ENCODE measurements at places on chromosomes 5 and 9. TPM values are rescaled to one million over a fixed set of nuclear protein-coding genes. Genes with fewer than 3 reads are reported as not detected.

ZNF883 gene
- 8.1 TPM for total RNA-seq

FLT4 gene
- not detected for total RNA-seq

RHOBTB3 gene
- total RNA-seq: 286 TPM

WDR55 gene
- total RNA-seq: 26.5 TPM

FOXD4L3 gene
- total RNA-seq: not detected

HARS2 gene
- total RNA-seq: 29.6 TPM

ANGPTL2 gene
- total RNA-seq: 11.5 TPM

FRRS1L gene
- 0.05 TPM for total RNA-seq

NEUROG1 gene
- total RNA-seq: not detected

ASTN2 gene
- total RNA-seq: 4.3 TPM

DPH7 gene
- total RNA-seq: 25.5 TPM

STPG3 gene
- not detected for total RNA-seq

RNF130 gene
- total RNA-seq: 45.5 TPM

ZNF879 gene
- 0.47 TPM for total RNA-seq

MLANA gene
- not detected for total RNA-seq

TCF7 gene
- total RNA-seq: 5.2 TPM

SLC34A1 gene
- 0.02 TPM for total RNA-seq

- DNase-seq: no peak
Measured at GRCh38 chr5:173913686-173914321, 25.7 kb downstream of the CPEB4 start.

GRCh38 chr5:50964746-50965653 is 298.6 kb downstream of the PARP8 start:
- no peak for DNase-seq

- DNase-seq: no peak
Measured at GRCh38 chr5:136992796-136993489, 506.2 kb downstream of the SPOCK1 start.

GRCh38 chr5:38267372-38267771 is 9.0 kb downstream of the EGFLAM start:
- no peak for DNase-seq

DNA sequence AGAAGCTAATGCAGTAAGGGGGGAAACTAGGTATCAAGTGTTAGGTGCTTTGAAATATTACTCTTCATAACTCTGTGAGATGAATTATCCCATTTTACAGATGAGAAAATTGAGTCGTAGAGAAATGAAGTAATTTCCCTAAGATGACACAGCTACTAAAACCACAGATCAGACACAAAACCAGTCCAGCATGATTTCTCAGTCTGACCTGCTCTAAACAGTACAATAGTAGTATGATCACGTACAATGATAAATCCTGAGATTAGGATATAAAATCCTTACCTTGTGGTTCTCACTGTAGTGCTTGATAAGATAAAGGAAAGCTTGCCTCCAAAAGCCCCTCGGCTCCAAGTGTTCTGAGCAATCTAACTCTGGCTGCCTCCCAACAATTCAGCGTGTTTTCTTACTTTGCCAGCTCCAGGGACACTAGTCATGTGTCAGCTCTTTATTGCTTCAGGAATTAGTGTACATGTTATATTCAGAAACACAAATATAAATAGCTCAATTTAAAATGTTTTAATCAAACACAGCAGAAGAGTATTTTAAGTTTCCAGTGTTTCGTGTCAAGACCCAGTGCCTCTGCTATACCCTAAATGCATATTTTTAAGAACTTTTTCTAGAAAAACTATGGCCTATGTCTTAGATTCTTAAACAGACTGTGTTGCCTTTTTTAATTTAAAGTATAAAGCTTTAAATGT is 243.6 kb downstream of the DENND1A start:
- DNase-seq: no peak

- DNase-seq: no peak
Measured at GRCh38 chr9:33388110-33388994, 14.0 kb downstream of the AQP7 start.

- peak; percentile 10 for DNase-seq
Measured at GRCh38 chr5:90747175-90747574, 188.6 kb downstream of the ADGRV1 start.

GRCh38 chr9:126612813-126613641 is 701 bp upstream of the LMX1B start:
- no peak for DNase-seq

DNA sequence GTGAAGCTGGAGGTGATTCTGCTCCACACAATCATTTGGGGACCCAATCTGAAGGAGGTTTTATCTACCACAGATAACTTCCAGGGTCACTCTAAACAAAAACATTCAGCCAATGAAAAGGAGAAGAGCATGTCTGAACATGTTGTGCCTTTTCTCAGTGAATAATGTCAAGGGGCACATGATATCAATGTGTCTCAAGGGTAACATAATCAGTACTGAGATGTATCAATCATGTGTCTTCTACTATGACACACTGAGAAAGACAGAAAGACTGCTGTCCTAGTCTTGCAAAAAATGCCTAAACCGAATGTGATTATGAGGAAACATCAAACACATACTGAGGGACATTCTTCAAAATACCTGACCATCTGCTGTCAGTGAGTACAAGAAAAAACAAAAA is 25.4 kb upstream of the RASA1 start:
- no peak for DNase-seq

DNA sequence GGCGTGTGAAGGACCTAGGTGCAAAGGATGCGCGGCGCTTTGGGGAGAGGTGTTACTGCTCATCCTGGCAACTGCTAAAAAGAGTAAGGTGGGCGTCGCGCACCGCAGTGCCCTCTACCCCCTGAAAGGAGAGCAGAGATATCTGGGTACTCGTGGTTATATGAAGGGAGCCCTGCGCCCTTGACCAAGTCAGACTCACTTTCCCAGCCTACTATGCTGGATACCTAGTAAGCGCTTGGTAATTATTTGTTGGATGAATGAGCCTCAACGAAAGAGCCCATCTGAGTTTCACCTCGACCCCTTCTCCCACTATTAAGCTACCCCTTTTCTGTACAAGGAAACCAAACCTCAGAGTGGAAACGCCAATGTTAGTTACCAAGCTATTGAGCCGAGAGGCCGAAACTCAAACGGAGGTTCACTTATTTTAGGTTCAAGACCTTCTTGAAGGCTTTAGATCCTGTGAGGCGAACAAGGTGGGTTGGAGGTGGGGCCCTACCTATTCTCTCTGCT is 8.0 kb downstream of the LHX6 start:
- no peak for DNase-seq

DNA sequence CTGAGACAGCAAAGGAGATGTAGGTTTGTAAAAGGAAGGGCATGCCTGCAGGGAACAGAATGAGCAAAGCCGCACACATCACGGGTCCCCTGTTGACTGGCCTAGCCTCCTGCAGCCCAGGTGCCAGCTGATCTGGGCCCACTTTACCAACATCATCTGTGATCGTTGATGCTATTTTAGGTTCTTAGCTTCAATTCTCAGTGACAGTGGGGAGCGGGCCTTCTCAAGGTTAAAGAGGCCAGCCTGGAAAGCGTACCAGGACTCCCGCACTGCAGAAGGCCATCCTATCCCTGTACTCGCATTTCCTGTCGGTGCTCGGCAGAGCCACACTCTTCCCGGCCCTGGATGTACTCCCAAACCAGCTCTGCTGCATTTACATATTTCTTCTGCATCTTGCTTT is 213.5 kb upstream of the IRX1 start:
- DNase-seq: no peak

DNA sequence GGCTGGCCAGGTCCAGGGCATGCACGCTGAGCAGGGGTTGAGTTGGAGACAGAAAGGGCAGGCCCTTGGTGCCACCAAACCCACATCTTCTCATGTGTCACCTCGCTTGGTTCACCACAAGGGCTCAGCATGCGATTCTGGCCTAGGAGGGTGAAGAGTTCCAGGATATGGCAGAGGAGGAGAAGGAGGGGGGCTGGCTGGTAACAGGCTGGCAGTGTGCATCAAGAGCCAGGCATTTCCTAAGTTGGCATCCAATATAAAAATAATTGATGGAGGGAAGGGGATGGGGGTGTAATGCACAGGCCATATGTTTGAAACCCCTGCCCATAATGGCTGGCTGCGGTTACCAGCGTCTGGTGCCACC is 255.6 kb downstream of the NFIB start:
- peak; percentile 6 for DNase-seq

DNA sequence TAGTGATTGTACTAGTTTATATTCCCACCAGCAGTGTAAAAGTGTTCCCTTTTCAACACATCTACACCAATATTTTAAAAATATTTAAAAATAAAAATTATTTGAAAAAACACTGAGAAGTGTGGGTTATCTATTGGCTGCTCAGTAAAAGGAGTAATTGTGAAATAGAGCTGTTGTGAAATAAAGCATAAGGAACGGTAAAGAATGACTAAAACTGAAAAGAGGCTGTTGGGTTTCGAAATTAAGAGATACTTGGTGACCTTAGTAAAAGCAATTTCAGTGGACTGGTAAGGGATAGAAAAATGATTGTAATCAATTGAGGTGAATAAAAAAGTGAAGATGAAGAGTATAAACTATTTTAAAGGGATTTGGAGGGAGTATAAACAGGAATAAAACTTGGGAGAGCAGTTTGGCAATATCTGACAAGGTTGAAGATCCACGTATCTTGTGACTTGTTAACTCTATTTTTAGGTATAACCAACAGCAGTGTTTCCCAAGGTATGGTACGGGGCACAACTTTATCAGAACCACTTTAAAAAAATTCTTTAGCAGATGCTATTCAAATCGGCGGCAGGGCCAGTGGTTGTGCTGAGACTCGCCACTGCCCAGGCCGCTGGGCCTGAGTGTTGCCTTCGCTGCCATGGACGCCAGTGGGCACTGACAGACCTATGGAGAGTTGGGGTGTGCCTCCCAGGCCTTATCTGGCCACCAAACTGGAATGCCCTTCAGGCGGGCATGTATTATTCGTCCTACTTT is 63.3 kb downstream of the TMEM38B start:
- no peak for DNase-seq

- no peak for DNase-seq
Measured at GRCh38 chr9:27395484-27395921, 98.6 kb upstream of the EQTN start.

- peak; percentile 58 for DNase-seq
Measured at GRCh38 chr9:123996731-123997421, 14.7 kb upstream of the LHX2 start.

DNA sequence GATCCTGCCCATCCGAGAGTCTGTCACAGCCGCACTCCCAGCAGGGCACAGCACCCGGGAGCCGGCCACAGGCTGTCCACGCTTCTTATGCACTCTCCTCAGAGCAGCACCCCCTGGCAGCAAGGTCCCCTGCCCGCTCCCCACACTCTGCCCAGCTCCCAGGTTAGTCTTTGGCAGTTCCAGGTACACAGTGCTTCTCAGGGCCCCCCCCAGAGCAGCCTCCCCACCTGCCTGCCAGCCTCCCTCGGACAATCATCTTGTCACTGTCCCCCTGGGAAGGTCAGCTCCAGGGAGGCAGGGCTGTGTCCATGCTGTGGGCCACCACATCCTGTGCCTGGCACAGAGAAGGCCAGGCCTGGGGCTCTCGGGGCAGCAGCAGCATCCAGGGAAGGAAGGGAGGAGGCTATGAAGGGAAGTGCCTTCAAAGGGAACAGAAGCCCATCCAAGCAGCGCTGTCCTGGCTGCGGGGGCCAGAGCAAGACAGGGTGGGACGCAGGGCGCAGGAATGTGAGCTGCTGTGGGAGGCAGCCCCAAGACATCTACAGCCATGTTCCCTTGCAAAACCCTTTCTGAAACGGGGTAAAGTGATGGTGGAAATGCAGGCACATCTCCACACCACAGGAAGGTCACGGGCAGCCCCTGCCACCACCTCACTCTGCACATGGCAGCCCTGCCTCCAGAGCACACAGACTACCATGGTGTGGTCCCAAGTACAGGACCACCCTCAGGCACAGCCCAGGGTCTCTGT is 68.6 kb upstream of the ADAMTS2 start:
- no peak for DNase-seq

GRCh38 chr5:1019001-1019905 is 10.7 kb downstream of the NKD2 start:
- no peak for DNase-seq

- DNase-seq: no peak
Measured at GRCh38 chr5:2732850-2733249, 18.6 kb downstream of the IRX2 start.

- no peak for DNase-seq
Measured at GRCh38 chr5:112149727-112150126, 269.4 kb downstream of the EPB41L4A start.

DNA sequence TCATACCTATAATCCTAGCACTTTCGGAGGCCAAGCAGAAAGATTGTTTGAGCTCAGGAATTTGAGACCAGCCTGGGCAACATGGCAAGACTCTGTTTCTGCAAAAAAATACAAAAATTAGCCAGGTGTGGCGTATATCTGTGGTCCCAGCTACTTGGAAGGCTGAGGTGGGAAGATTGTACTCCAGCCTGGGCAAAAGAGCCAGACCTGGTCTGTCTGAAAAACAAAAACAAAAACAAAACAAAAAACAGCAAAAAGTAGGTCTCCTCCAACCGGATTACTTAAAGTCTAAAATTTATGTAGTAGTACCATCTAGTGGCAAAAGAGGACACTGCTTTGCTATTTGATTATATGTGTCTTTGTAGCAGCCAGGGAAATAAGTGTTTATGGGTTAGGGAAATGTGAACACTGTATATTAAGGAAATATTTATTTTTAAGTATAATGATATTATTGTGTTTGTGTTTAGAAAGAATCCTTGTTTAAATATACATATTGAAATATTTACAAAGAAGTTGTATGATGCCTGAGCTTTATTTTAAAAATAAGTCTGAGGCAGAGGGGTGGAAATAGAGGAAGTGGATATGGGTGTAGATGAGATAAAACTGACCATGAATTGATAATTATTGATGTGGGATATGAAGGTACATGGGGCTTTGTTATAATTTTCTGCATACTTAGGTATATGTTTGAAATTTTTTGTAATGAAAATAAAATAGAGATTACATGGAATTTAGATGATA is 20.0 kb downstream of the APC start:
- DNase-seq: peak; percentile 65

GRCh38 chr5:861442-862366 is 10.9 kb upstream of the ZDHHC11 start:
- no peak for DNase-seq

DNA sequence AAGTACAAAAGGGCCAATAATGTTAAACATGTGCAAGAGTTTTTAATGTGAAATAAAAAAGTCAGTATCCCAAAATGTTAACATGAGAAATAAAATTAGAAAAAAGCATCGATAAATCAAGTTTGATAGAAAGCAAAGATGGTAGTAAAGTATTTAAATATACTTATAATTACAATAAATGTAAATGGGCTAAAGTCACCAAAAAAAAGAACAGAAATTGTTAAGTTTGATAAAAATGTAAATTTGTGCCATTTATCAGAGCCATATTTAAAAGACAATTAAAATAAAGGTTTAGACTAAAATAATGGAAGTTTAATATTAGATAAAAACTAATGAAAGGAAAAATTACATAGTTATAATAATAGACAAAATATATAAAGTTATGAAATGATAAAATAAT is 500.5 kb downstream of the TMEM232 start:
- DNase-seq: no peak

- DNase-seq: no peak
Measured at GRCh38 chr9:127938298-127938690, 640 bp upstream of the DPM2 start.

- DNase-seq: no peak
Measured at GRCh38 chr5:54178207-54178606, 132.2 kb downstream of the ARL15 start.

GRCh38 chr5:95715799-95716461 is 15.2 kb upstream of the RHOBTB3 start:
- peak; percentile 94 for DNase-seq

GRCh38 chr9:115341426-115341825 is 223.5 kb upstream of the TNC start:
- DNase-seq: no peak
